ENCODE measurements at places on chromosomes 5 and 9.
A peak's percentile ranks its signal among the peaks of the same experiment; 100 is the strongest.

GRCh38 chr9:73151653-73152542, at the start of gene ANXA1:
Gene ANXA1, plus strand, starts transcription at chr9:73151865. Its CDS starts 6,671 bp downstream, at chr9:73158536.
- no peak for DNase-seq

- no peak for DNase-seq
Measured at GRCh38 chr5:137696481-137696880, 39.4 kb downstream of the KLHL3 start.

GRCh38 chr9:19946441-19947109, 157.7 kb upstream of the SLC24A2 start:
- DNase-seq, result no peak

DNA sequence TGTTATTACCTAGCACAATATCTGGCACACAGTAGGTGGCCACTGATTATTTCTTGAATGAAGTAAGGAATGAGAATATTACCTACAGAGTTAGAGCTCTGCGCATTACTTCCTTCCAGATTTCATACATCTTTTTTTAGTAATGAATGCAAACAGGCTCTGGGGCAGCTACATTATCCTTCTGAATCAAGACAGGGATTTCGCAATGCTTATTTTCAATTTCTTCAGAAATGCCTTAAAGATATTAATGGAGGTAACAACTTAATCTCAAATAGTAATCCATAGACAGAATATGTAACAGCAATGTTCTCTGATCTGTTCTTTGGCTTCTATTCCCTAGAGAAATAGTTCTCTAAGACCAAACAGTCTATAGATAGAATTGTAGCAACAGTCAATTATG, 32.6 kb downstream of the CDKN2A start:
- DNase-seq, result no peak

DNA sequence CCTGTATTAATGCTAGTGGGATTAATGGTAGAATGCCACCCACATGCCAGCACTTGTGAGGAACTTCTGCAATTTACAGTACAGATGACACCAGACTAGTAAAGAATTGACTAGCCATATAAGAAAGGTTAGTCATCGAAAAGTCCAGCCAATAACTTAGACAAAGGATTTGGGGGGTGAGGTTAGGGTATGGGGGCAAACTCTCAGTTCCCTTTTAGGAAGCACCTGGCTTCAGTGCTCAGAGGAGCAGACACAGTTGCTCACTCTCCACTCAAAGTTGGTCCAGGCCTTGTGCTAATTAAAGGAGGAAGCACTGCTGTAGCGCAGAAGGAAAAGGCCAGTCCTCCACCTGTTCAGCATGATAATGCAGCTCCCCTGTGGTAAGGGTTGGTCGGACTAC, 25.2 kb downstream of the TGFBR1 start:
- no peak for DNase-seq

GRCh38 chr9:123360161-123361085, 4.4 kb downstream of the CRB2 start:
- DNase-seq, result peak; percentile 74
